Left ventricle myocardium inferior (tissue), 1 donor: ENCODE measurements at places on chromosomes 1 and 21. TPM values are rescaled to one million over a fixed set of nuclear protein-coding genes. Genes with fewer than 3 reads are reported as not detected.

The GJA8 gene
- total RNA-seq, result not detected

The FCRLA gene
- total RNA-seq, result 0.11 TPM

The ZFP69B gene
- total RNA-seq, result 1.1 TPM

The DIO1 gene
- total RNA-seq, result not detected

The CYP2J2 gene
- 91.7 TPM for total RNA-seq

The SLC9C2 gene
- total RNA-seq, result not detected

- DNase-seq, result no peak
Observed at GRCh38 chr21:44535963-44536362, 4.0 kb downstream of the KRTAP10-1 start.

GRCh38 chr1:115506924-115507589, 134.7 kb upstream of the VANGL1 start:
- no peak for DNase-seq

GRCh38 chr1:101205457-101205856, 31.4 kb upstream of the S1PR1 start:
- no peak for DNase-seq

DNA sequence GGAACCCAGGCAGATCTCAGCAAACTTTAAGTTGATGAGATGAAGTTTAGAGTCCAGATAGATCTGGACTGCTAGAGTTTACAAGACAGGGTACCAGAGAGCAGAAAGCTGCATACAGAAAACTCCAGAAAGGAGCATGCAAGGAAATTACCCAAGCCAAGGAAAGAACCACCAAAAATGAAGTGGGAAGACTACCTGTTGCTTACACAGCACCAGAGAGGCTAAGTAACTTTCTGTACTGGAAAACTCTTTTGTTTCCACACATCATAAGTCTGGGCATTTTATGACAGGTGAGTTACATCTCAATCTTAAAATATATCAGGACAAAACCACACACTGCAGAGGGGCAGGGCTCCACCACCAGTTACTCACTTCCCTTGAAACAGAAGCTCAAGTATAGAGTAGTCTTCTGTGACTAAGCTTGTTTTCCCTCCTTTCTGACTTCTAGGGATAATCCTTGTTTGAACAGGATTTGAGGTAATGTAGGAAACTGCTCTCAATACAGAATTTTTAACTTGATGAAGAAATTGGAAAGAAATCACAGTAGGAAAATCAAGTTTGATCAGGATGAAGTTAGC, 17.4 kb upstream of the GJA9 start:
- no peak for DNase-seq
